ENCODE measurements at places on chromosomes 7 and 10. TPM values are rescaled to one million over a fixed set of nuclear protein-coding genes. Genes with fewer than 3 reads are reported as not detected.

NPM3 gene
- 73.2 TPM for total RNA-seq

GRIFIN gene
- total RNA-seq: not detected

STEAP1B gene
- not detected for total RNA-seq

HMX2 gene
- total RNA-seq: not detected

TAS2R5 gene
- total RNA-seq: not detected

ZNF655 gene
- 10.7 TPM for total RNA-seq

MAGI2 gene
- total RNA-seq: 0.84 TPM

AIMP2 gene
- total RNA-seq: 138 TPM

- DNase-seq: no peak
Observed at GRCh38 chr10:4260483-4261124, 475.6 kb upstream of the KLF6 start.

DNA sequence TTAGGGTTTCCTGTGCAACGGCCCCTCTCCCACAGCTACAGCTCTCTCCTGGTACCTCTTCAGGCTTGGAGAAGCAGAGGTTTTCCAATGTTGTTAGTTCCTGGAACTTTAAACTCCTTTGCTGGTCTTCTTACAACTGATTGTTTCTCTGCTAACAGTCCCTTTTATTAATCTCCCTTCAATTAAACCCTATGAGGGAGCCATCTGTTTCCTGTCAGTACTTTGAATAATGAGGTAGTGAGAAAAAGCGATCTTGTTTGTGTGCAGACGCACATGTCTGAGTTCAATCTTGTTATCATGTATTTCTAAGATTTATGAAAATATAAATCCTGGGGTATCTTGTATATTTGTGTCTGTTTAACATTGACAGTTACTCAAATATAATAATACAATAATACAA lies 102.4 kb downstream of the MDFIC start:
- no peak for DNase-seq

- DNase-seq: no peak
Observed at GRCh38 chr7:8115547-8116402, 146.2 kb downstream of the ICA1 start.

GRCh38 chr10:18303851-18304801 lies 163.9 kb downstream of the CACNB2 start:
- no peak for DNase-seq

DNA sequence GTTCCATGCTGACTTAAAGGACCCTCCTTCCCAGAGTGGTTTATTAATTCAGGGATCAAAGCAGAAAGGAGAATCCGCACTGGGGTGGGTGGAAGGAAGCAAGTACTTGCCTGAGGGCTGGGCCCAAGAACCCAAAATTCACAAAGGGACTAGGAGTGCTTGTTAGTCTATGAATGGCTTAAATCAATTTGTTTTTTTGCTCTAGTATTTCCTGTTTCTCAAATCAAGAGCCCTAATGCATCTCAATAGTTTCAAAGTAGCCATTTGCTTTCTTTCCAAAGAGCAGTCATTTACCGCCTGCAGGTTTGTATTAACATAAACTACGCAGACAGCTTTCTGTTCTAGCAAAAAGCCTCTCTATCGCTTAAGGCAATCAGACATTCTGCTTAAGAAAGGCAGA lies 44.2 kb upstream of the SLC35G1 start:
- DNase-seq: no peak

- peak; percentile 17 for DNase-seq
Observed at GRCh38 chr7:132577206-132578049, 1.2 kb upstream of the PLXNA4 start.

DNA sequence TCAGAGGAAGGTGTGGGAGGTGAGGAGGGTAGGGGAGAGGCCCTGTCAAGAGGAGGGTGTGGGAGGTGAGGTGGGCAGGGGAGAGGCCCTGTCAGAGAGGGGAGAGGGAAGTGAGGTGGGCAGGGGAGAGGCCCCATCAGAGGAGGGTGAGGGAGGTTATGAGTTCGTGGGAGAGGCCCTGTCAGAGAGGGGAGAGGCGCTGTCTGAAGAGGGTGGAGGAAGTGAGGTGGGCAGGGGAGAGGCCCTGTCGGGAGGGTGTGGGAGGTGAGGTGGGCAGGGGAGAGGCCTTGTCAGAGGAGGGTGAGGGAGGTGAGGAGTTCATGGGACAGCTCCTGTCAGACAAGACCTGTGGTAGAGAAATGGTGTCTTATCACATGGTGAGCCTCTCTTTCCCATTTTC lies 74.4 kb downstream of the INPP5A start:
- no peak for DNase-seq

DNA sequence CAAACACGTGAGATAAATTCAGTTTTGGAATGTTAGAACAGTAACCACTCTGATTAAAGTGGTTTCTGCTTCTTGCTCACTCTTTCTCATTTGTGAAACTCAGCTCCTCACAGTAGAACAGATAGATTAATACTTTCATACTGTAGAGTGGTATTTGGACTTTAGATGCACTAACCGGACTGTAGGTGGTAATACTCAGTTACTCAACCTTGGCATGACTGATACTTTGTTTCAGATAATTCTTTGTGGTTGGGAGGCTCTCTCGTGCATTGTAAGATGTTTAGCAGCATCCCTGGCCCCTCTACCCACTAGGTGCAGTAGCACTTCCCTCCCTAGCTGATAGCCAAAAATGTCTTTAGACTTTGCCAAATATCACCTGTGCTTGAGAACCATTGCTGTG lies 37.6 kb downstream of the MCU start:
- no peak for DNase-seq

DNA sequence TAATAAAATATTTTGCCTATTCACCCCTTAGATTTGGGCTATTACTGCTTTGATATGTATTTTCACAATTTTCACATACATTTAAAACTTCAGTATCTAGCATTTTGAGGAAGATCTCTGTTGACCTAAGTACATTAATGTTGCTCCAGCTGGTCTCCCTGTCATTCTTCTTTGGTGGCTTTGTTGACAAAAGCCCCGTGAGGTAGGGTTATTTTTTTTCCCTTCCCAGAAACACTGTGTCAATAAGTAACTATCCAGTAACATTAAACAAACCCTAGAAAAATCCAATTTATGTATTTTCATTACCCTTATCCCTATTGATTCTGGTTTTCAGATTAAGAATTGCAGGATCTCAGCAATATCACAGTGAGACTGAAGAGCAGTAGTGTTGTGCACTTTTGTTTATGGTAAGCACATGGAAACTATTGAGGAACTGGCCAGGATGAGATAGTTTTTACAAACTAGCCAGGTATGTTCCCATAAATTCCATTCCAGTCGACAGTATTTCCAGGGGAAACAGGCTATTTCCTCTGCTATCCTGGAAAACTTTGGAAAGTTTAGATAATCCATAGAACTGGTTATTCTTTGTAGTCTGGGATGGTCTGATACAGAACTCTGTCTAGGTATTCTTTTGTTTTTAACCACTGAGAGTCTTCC lies 198.2 kb downstream of the PON1 start:
- no peak for DNase-seq

- no peak for DNase-seq
Observed at GRCh38 chr10:35363587-35363986, 27.3 kb downstream of the CCNY start.

DNA sequence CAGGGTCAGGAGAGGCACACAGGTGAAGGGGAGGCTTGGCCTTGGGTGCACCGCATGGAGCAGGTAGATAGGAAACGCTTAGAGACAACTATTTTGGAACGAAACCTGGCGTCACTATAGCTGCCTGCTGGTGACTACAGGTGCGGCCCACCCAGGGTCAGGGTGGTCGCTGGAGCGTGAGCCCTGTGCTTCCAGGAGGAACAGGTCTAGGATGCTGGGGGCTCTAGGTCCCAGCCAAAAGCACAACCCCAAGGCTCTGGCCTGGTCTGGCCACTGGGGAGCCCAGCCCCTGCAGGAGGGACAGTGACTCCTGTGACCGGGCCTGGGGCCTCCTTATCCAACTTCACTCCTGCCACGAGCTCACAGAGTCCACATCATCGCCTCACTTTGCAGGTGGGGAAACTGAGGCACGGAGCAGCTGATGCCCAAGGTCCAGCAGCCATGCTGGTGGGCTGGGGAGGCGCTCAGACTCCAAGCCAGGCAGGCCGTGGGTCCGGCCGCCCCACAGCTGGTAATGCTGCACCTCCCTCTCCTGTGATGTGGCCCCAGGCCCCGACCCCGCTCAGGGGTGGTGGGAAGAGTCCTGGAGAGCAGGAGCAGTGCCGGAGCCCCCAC lies 9.0 kb downstream of the LFNG start:
- no peak for DNase-seq

- DNase-seq: no peak
Observed at GRCh38 chr10:4459531-4459930, 366.5 kb upstream of the AKR1E2 start.

DNA sequence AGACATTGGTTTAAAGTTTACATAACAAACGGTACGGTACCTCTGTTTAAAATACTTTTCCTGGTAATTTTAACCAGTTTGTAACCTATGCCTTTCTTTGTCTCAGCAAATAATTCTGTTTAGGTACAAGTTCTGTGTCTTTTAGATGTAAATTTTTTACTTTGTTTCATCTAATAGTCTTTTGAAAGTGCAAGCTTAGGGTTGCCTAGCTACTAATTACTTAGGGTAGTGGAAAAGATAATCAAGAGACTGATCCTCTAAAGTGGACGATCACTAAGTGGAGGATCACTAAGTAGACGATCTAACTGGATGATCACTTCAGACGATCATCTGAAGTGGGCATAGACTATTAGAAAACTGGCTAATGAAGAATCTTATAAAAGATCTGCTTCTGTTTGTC lies 16.1 kb upstream of the FKBP9 start:
- no peak for DNase-seq

DNA sequence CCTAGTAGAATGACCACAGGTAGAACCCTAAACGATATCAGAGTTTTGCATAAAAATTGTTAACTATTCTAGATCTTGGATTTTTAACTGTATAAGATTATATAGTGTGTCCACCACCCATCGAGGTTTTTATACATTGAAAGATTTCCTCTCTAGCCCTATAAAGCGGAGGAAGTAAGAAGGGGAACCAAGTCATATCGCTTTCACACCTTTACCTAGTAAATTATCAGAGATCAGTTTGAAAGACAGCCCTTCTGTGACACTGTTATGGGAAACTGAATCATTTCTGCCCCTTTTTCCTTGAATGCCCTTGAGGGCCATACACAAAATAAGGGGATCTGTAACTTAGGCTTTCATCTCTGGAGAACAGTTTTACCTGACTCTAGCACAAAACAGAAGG lies 8.3 kb upstream of the GPR37 start:
- DNase-seq: no peak

GRCh38 chr10:69259547-69260243 lies 18.6 kb upstream of the HK1 start:
- DNase-seq: no peak

DNA sequence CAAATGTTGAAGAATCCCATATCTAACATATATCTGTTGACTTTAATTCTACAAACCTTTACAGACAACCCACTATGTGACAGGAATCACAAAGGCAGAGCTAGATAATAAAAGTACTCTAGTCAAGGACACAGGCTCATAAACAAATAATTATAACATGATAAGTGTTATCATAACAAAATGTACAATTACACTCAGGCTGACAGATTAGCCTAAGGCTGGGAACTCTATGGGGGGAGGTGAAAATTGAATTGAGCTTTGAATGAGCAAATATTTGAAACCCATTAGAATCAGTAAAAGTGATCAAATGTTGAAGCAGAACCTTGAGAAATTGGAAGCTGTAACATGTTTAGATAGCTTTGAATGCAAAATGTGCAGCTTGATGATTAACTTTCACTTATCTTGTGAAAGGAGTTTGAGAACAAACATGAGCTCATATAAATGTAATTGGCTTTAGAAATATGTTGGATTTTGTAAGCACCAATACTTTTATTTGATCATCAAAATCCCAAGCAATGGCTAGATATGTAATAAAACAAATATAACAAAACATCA lies 970.2 kb downstream of the SORCS3 start:
- no peak for DNase-seq

- peak; percentile 59 for DNase-seq
Observed at GRCh38 chr7:148334959-148335577, 255.5 kb upstream of the C7orf33 start.

- DNase-seq: peak; percentile 88
Observed at GRCh38 chr7:22572937-22573336, 72.9 kb upstream of the STEAP1B start.

- peak; percentile 74 for DNase-seq
Observed at GRCh38 chr10:11874568-11875493, 51.7 kb downstream of the PROSER2 start.

- no peak for DNase-seq
Observed at GRCh38 chr10:103630156-103630555, 136.7 kb downstream of the NEURL1 start.

DNA sequence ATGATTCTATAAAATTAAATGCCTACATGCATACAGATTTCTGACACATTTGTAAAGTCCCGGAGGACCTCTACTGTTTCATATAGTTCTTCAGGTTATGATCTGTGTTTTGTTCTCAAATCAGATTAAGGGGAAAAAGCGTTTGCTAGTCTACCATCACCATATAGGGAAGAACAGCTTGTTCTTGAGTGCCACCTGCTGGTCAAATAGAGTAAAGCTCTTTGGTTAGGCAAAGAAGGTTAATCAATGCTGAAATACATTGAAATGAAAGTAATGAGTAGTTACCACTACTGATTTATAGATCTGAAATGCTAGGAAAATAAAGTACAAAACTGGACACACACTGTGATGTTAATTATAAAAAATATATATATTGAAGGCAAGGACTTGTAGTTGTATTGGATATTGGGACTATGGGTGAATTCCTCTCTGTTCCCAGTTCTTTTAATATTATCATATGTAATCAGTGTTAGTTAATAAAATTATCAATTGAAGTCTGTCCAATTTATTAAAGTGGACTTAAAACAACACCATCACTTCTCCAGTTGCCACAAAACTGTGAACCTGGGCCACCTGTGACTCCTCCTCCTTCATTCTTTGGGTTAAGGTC lies 72.6 kb upstream of the PDLIM1 start:
- DNase-seq: peak; percentile 45

DNA sequence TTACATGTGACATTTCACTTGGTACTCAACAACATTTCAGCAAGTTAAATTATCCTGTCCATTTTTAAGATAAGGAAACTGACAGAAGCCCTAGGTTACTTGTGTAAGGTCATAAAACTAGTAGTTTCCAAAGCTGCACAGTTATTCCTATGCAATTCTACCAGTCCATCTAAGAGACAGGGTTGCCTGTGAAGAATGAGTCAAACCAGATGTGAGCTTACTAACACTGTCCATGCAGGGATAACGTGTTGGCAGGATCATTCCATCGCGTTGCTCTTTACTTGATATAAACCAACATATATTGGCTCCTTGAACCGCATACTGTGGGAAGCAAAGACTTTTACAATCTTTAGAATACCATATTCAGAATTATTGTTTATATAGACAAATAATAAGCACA lies 280.9 kb upstream of the HGF start:
- no peak for DNase-seq

- no peak for DNase-seq
Observed at GRCh38 chr7:111362506-111363054, 199.7 kb downstream of the IMMP2L start.

All from Caki2 (cell line).